ENCODE measurements at places on chromosomes 1 and 21.

- no peak for DNase-seq
Measured at GRCh38 chr21:27536319-27536718, 569.4 kb upstream of the ADAMTS5 start.

DNA sequence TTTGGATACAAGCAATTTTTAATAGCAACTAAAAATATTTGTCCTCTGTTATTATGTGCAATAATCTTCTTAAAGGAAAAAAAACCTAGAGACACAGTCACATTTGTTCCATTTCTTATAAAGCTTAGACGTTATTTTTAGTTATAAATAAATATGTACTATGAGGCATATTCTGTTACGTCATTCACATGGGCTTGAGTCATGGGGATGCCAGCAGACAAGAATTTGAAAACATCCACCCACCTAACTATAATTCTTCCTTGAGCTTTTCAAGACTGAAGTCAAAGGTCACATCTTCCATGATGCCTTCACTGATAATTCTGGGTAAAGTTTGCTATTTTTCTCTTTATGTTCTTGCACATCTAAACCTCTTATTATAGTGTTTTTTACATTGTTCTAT is 268.8 kb downstream of the KCTD3 start:
- DNase-seq = no peak

- no peak for DNase-seq
Measured at GRCh38 chr1:172343240-172344160, 77.0 kb upstream of the C1orf105 start.

DNA sequence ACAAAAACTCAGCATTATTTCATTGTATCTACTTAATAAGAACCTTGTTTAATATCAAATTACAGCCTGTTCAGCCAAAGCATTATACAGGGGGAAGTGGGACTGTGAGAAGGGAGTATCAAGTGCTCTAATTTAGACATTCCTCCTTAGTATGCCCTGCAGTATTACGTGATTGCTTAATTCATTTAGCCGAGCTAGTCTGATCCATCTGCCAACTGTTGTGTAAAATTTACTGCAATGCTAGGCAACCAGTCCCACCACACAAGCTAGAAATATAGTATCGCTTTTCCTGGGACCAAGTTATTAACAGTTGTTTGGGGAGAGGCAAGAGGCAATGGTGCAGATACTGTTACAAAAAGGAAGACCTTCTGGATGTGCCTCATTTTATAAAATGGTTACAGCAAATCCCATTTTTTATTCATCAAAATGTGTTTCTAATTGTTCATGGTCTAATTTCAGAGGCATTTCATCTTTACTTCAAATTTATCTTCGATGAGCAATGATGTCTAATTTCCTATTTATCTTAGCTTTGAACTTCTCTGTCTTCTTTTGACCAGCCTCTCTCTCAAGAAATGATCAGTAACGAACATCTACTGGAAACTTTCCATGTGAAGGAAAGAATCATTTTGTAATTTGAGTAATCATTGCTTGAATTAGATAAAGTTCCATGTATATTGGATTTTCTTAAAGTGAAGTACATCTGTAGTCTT is 283.3 kb downstream of the DUSP10 start:
- DNase-seq = no peak

DNA sequence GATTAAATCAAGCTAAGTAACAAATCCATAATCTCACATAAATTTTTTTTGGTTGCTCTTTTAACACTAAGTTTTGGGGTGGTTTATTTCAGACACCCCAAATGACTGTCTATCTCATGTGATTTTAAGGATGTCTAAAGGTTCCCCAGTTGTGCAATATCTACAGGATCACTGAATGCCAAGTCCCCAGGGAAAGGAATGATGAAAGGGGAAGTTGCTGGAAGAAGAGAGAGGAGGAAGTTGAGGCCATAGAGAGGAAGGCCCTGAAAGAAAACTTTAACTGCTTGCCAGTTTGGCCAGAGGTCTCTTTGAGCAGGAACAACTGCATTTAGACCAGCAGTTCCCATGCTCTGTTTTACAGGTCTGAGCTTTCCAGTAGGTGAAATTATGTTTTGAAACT is 27.5 kb upstream of the SLC19A2 start:
- DNase-seq = no peak

GRCh38 chr1:64041371-64042131 is 161.9 kb upstream of the UBE2U start:
- no peak for DNase-seq

- DNase-seq = no peak
Measured at GRCh38 chr1:17207966-17208418, 3.1 kb downstream of the PADI1 start.

DNA sequence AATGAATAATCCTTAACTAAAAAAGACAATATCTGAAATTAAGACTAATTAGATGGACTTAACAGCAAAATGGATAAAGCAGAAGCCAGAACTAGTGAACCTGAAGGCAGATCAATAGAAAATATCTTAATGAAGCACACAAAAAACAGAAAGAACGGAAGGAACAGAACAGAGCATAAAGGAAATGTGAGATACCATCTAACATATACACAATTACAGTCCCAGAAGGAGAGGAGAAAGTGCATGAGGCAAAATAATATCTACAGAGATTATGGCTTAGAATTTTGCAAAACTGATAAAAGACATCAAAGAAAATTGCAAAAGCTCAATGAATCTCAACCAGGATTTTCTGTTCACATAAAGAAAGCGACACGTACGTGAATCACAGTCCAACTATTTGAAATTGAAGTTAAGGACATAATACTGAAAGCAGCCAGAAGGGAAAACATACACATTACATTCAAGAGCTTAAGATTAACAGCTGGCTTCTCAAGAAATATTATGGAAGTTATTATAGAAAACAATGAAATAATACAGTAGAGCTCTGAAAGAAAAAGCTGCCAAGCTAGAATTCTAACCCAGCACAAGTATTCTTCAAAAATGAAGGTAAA is 182.0 kb downstream of the CDC42BPA start:
- DNase-seq = no peak

- DNase-seq = no peak
Measured at GRCh38 chr1:72278461-72278860, 3.9 kb downstream of the NEGR1 start.

GRCh38 chr1:198682850-198683249 is 44.0 kb downstream of the PTPRC start:
- DNase-seq = no peak

- no peak for DNase-seq
Measured at GRCh38 chr1:160219062-160219929, 14.1 kb downstream of the PEA15 start.

GRCh38 chr1:85315789-85316188 is 39.4 kb upstream of the BCL10 start:
- no peak for DNase-seq

DNA sequence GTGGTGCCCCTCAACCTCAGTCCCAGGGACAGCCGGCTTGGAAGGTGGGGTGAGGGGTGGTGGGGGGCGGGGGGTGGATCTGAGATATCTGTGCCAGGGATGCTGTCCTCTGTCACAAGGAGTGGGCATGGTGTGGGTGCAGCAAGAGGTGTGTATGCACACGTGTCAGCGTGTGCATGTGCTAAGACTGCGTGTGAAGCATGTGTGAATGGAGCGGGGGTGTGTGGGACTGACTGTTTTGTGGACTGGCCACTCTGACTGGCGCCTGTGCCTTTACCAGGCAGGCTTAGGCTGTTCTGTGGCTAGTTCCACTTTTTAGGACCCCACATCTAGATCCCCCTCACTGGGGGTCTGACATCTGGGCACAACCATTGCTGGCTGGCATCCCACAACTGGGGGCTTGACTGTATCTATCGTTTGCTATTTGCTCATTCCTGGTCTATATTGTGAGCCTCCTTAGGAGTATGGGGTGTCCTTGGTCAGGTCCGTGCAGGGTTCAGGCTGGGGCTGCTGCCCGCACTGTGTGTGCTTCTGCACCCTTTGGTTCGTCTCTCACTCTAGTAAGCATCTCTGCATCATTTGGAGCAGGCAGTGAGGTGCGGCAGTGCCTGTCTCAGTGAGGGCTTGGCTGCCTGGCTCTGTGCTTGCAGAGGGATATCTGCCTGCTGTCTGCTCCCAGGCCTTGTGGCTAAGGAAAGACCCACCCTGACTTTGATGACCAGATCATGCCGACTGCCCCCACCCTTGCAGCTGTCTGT is 1.9 kb downstream of the AMPD2 start:
- DNase-seq = no peak

GRCh38 chr1:175702079-175702795 is 41.2 kb downstream of the TNR start:
- no peak for DNase-seq

DNA sequence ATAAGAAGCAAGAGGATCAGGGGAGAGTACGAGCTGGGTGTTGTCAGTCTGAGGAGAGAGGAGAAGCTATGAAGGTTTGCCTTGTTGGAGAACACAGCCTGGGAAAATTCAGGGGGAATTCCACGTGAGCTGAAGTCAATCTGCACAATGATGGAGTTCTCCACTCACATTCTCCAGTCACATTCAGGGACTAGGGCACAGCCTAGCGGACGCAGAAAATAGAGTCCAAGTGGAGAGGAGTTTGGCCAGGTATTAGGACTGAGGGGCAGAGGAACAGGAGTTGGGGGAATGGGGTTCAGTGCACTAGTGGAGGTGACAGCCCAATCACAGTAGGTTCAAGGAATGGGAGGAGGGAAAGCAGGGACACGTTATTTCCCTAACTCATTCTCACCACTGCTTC is 124.0 kb downstream of the KCNH1 start:
- DNase-seq = no peak

- no peak for DNase-seq
Measured at GRCh38 chr1:73516451-73516850, 681.5 kb downstream of the LRRIQ3 start.

- DNase-seq = no peak
Measured at GRCh38 chr1:56326056-56326455, 253.3 kb downstream of the PLPP3 start.

- DNase-seq = no peak
Measured at GRCh38 chr1:31264790-31265386, 25.2 kb upstream of the NKAIN1 start.

GRCh38 chr21:38930853-38931252 is 125.1 kb downstream of the ETS2 start:
- no peak for DNase-seq

- DNase-seq = no peak
Measured at GRCh38 chr1:98364544-98364943, 297.0 kb upstream of the SNX7 start.

DNA sequence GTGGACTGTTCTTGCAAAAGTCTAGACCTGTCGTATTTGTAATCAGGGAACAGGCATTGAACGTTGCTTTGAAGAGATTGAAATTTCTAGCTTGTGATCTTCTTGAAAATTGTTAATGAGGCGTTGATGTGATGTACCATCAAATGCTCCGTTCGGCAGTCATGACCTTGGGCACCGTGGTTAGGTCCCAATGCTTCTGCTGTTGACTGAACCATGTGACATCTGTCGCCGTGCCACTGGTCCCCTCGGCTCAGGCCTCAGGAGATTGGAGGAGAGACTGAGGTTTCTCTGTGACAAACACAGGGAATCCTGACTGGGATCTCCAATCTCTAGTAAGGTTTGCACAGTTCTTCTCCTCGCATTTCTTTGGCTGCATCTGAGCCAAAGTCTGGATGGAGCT is 18.1 kb upstream of the KCNAB2 start:
- DNase-seq = no peak

DNA sequence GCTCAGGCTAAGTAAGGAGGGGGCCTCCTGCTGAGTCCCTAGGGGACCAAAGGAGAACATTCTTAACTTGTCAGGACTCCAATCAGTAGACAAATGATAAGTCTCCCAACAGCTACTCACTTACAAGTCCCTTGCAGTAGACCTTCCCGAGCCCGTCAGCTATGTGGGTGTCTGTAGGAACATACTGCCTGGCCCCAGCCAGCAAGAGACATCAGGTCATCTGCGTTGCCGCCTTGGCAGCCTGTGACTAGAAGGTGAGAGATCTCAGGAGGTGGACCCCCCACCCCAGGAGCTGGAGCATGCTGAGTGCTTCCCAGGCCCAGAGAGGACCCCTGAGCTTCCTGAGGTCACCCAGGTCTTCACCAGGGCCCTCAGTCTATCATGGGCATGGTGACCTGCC is 250.5 kb downstream of the C1orf94 start:
- DNase-seq = no peak

DNA sequence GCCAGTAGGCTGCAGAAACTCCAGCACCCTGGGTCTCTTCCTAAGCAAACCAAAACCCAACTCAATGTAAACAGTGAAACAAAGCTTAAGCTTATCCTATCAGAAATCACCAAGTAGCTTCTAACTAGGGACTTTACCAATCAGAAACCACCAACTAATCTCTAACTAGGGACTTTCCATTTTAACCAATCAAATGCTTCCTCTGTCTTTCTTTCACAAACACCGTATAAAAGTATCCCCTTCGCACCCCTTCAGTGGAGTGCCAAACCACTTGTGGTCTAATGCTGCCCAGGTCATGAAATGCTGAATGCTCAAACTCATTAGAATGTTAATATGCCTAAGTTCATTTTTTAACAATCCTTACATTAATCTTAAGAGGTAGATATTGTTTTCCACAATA is 250.5 kb upstream of the DUSP10 start:
- no peak for DNase-seq

DNA sequence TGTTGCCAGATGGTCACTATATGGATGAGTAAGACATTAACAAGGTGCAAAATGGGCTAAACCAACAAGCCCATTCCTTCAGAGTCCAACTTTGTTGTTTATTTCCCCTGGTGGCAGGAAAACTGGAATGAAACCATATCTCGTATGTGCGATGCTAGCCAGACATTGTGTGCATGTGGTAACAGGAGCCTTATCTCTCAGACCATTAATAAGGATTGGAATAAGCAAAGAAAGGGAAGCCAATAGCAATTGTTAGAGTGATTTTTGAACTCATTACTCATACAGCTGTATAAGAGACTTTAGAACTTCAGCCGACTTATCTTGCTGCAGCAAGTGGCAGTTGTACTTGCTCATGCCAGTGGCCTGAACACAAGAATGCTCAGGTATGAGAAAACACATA is 30.0 kb upstream of the HMCN1 start:
- no peak for DNase-seq

- no peak for DNase-seq
Measured at GRCh38 chr1:235553112-235553551, 48.9 kb upstream of the B3GALNT2 start.

- DNase-seq = no peak
Measured at GRCh38 chr1:216665406-216665805, 57.8 kb downstream of the ESRRG start.

DNA sequence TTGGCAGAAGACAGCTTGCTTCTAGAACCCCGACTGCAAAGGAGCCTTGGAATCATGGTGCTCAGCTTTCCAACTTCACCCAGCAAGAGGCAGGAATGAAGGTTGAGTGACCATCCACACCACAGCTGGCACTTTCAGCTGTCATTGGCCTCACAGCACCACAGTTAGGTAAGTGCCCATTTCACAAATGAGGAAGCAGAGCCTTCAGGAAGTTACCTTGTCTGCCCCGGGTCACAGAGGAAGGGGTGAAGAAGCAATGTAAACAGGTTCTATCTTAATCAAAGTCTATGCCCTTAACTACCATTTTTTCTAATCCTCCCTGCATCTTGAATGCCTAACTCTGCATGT is 156.0 kb downstream of the GLUL start:
- DNase-seq = no peak
